ENCODE measurements at places on chromosomes 13 and 19. TPM values are rescaled to one million over a fixed set of nuclear protein-coding genes. Genes with fewer than 3 reads are reported as not detected.

The IFNL1 gene
- polyA plus RNA-seq: not detected

The SLC7A10 gene
- polyA plus RNA-seq: 1.2 TPM

The GPR4 gene
- not detected for polyA plus RNA-seq

The OR7A5 gene
- polyA plus RNA-seq: not detected

The CYP2A6 gene
- polyA plus RNA-seq: not detected

The URAD gene
- not detected for polyA plus RNA-seq

The INAFM1 gene
- polyA plus RNA-seq: 1.4 TPM

The CPT1C gene
- polyA plus RNA-seq: 90.8 TPM

The ZNF799 gene
- polyA plus RNA-seq: 1.3 TPM

The ZNF418 gene
- polyA plus RNA-seq: 3.7 TPM

The NKG7 gene
- polyA plus RNA-seq: not detected

The UTP14C gene
- 15.6 TPM for polyA plus RNA-seq

The TMEM205 gene
- 56.6 TPM for polyA plus RNA-seq

The CLIP3 gene
- polyA plus RNA-seq: 46.5 TPM

The FAAP24 gene
- polyA plus RNA-seq: not detected

The PDE4C gene
- polyA plus RNA-seq: not detected

The NKPD1 gene
- not detected for polyA plus RNA-seq

The NXNL1 gene
- polyA plus RNA-seq: not detected

The GPR108 gene
- 7.2 TPM for polyA plus RNA-seq

The LIPE gene
- polyA plus RNA-seq: not detected

The TFDP1 gene
- 10.3 TPM for polyA plus RNA-seq

The TMEM259 gene
- 6.2 TPM for polyA plus RNA-seq

The DACH1 gene
- 62.9 TPM for polyA plus RNA-seq

The RNF225 gene
- polyA plus RNA-seq: not detected

The RFXAP gene
- polyA plus RNA-seq: 14.3 TPM

The KCNC3 gene
- polyA plus RNA-seq: 6.7 TPM

The RGL3 gene
- polyA plus RNA-seq: 3.5 TPM

The SPRY2 gene
- polyA plus RNA-seq: 28.2 TPM

The GFY gene
- polyA plus RNA-seq: 0.67 TPM

The ARL11 gene
- not detected for polyA plus RNA-seq

The SIGLEC14 gene
- not detected for polyA plus RNA-seq

The STARD13 gene
- polyA plus RNA-seq: 3.7 TPM

The F2RL3 gene
- polyA plus RNA-seq: not detected

The OXGR1 gene
- not detected for polyA plus RNA-seq

The ZNF761 gene
- polyA plus RNA-seq: 6.5 TPM

The SULT2A1 gene
- polyA plus RNA-seq: not detected

The LILRB1 gene
- not detected for polyA plus RNA-seq

The MYO1F gene
- polyA plus RNA-seq: 1.5 TPM

The NR2F6 gene
- polyA plus RNA-seq: 2.4 TPM

Data from Purkinje cell (primary cell).